ENCODE measurements at places on chromosomes 16 and 17.
A peak's percentile ranks its signal among the peaks of the same experiment; 100 is the strongest.

DNA sequence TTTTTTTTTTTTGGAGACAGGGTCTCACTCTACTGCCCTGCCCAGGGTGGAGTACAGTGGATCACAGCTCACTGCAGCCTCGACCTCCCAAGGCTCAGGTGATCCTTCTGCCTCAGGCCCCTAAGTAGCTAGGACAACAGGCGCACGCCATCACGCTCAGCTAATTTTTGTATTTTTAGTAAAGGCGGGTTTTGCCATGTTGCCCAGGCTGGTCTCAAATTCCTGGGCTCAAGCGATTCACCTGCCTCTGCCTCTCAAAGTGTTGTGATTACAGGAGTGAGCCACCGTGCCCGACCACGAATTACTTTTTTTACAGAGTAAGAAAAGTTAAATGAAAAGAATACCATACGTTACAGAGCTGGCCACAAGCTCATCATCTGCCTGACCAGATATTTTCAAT is 38.9 kb downstream of the AKAP10 start:
- no peak for DNase-seq

DNA sequence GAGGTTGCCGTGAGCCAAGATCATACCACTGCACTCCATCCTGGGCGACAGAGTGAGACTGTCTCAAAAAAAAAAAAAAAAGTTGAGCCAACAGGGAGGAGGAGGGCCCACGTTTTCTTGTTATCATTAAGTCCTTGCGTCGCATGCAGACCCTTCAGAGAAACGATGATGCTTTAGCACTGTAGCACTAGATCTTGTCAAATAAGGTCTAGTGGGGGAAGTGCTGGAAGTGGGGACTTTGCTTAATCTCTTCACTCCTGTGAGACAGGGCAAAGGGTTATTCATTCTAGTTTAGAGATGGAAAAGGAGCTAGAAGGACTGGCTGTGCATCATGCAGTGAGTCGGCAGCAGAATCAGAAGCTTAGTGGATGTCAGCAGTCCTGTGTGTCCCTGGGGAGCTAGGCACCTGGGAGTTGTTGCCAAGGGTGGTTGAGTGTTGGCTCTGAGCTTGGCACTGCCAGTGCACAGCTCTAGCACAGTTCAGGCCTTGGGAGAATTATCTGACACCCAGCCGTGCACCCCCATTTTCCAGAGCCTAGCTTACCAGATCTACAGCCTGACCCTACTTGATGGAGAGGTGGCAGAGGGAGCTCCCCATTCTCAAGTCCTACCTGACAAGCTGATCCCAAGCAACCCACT is 33.4 kb upstream of the TBX2 start:
- no peak for DNase-seq

GRCh38 chr17:18129041-18129502 is 20.5 kb downstream of the MYO15A start:
- no peak for DNase-seq

GRCh38 chr17:82030470-82031302 is 792 bp upstream of the RAC3 start:
- DNase-seq = peak; percentile 80

DNA sequence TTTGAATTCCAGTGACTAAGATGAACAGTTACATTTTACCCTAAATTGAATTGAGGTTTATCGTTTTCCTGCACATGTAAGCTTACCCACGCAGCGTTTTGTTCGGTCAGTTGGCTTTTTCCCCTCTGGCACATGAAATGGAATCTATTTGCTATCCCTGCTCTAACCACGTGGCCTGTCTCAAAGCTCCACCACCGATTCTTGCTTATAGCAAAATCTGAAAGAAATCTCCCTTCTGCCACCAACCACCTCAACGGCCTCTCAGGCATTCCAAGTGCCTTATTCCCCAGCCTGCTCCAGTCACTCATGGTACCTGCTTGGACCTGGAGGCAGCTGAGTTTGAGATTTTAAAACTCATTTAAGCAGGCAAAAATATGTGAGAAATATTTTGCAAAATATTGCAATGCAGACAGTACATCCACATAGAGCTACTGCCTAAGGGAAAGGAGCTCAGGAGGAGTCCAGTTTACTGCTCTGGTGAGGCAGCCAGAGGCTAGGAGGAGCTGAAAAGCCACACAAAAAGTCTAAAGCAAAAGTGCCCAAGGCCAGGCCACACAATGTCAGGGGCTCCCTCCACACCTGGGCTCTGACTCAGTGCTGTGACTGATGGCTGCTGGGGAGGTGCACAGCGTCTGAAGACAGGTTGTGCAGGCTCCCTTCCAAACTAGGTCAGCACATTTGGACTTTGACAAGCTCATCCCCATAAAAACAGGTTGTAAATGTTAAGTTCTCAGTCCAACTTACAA is 26.4 kb downstream of the ARHGAP17 start:
- DNase-seq = no peak
